ENCODE measurements at places on chromosomes 3 and 15. TPM values are rescaled to one million over a fixed set of nuclear protein-coding genes. Genes with fewer than 3 reads are reported as not detected.

TIGIT gene
- not detected for total RNA-seq

ATRIP gene
- total RNA-seq = 5.0 TPM

- H3K4me3 ChIP-seq = no peak overlapping the region
- H3K36me3 ChIP-seq = no peaks in the 10 kb centered on the region
- H3K27ac ChIP-seq = no peak overlapping the region
- no peaks in the 10 kb centered on the region for H3K27me3 ChIP-seq
Observed at GRCh38 chr3:117603097-117603496, 893.5 kb downstream of the TUSC7 start.

DNA sequence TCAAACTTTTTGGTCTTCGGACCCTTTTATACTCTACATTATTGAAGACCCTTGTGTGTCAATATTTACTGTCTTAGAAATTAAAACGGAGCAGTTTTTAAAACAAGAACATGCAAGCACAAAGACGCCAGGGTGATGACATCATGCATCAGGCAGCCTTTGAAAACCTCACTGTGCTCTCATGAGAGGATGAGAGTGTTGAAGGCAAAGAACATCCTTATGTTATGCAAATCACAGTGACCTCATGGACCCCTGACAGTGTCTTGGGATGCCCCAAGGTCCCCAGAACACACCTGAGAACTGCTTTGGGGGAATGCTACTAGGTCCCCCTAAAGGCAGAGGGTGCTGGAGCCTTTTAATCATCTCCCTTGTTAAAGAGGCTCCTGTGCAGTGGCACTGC lies 51.6 kb downstream of the CHDH start:
- DNase-seq = no peak
- H3K36me3 ChIP-seq = no peaks in the 10 kb centered on the region
- no peak overlapping the region for H3K27ac ChIP-seq
- no peak overlapping the region for H3K4me3 ChIP-seq
- peaks cover 12% of the 10 kb centered on the region for H3K27me3 ChIP-seq
